ENCODE measurements at places on chromosomes 3 and 15.

- no peak for DNase-seq
These were observed 182.7 kb downstream of the CNTN6 start for GRCh38 chr3:1275495-1275894.

DNA sequence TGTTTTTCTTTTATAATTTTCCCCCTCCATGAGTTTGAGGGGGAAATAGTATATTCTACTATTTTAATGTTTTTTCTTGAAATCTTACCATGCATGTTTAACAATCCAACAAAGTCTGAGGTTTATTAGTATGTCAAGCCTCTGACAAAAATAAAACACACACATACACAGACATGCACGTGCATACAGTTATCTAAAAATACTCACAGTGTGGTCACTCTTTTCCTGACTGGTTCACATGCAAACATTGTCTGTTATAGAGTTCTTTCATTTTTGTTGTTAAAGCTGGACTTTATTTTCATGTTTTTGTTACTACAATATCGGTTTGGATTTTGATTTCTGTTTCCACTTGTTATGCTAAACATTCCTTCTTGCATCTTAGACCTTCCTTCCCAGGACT lies 236.6 kb downstream of the MFSD1 start:
- DNase-seq, result no peak

DNA sequence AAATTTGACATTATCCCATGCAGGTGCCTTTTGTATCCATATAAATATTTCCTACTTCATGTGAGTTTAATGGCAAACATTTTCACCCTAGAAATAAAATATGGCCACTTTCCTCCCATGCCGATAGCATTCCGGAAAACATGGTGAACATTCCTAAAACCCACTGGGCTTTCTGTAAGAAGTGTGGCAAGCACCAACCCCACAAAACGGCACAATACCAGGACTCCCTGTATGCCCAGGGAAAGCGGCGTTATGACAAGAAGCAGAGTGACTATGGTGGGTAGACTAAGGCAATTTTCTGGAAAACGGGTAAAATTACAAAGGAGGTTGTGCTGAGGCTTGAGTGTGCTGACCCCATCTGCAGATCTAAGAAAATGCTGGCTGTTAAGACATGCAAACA lies 7.6 kb downstream of the ANXA2 start:
- DNase-seq, result no peak

DNA sequence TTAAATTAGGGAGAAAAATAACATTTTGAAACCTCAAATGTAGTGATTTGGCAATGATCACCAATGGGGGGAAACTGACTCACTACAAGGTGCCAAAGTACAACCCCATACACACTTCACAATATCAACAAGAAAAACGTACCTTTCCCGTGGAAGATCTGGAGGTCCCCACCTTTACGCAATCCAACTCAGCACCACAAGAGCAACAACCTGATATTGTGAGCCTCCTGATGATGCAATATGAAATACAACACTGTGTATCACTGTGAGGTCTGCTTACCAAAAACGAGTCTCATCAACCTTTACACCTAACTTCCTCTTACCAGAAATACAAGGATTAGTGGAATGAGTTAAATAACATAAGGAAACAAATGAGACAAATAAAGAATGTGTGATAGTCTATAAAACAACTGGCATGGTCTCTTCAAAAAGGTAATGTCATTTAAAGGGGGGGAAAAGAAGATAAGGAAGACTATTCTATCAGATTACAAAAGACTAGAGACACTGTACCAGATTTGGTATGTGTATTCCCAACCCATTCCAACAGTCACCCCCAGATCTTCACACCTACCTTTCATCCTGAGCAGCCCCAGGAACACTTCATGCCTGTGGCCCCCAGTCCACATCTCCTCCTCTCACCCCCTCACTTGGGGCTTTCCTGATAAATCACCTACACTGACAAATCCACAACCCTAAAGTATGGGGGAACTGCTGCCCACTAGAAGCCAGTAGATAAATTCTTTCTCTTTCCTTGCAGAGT lies 27.7 kb downstream of the DLG1 start:
- no peak for DNase-seq
